ENCODE measurements at places on chromosomes 5 and 9.
A peak's percentile ranks its signal among the peaks of the same experiment; 100 is the strongest.

GRCh38 chr5:165201369-165201768 is 1696.0 kb downstream of the MAT2B start:
- DNase-seq = no peak

DNA sequence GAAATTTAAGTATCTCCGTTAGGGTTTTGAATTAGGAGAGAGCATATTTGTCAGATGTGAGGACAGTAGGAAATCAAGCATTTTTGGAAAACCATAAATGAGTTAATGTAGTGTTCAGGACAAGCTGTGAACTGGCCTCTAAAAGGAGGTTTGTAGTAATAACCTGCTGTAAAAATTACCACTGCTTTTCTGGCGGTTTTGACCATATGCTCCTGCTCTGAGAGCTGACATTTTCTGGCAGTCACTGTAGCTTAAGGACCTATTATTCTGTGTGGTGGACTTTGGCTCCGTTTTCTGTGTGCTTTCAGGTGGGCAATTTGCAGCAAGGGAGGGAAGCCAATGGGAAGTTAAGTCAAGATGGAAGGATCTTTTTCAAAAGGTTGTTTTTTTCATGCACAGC is 111.1 kb downstream of the SGCD start:
- no peak for DNase-seq

GRCh38 chr5:2131826-2132496 is 249.2 kb upstream of the IRX4 start:
- no peak for DNase-seq

- no peak for DNase-seq
These were observed 6.1 kb upstream of the TOPORS start for GRCh38 chr9:32558408-32558934.

DNA sequence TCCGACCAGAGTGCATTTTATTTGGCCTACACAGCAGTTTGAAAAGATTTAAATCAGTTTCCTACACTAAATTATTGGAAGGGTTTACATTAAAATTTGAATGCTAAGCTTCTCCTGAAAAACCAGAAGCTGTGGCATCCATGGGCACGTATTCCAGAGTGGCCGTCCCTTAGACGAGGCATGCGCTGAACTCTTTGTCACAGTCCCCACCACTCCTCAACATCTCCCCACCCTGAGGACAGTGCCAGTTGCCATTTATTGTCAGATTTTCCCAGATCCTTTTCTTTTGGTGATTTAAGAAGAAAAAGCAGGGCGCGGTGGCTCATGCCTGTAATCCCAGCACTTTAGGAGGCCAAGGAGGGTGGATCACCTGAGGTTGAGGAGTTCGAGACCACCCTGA is 39.9 kb upstream of the UNC5A start:
- no peak for DNase-seq

DNA sequence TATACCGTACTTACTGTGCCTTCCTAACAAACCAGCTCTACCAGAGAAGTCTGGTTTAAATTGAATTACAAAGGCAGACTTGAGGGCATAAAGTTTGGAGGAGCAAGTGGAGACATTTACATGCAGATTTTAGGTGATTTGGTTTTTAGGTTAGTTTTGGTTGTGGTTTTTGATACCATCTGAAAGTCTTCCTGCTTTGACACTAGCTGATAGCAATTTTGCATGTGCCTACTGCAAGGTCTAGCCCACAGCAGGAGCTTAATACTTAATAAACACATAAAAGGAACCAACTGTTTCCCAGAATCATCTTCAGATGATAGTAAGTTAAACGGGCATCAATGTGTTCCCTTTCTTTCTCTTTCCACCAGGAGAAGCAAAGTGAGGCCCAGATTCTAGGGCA is 3.4 kb upstream of the ESM1 start:
- no peak for DNase-seq

DNA sequence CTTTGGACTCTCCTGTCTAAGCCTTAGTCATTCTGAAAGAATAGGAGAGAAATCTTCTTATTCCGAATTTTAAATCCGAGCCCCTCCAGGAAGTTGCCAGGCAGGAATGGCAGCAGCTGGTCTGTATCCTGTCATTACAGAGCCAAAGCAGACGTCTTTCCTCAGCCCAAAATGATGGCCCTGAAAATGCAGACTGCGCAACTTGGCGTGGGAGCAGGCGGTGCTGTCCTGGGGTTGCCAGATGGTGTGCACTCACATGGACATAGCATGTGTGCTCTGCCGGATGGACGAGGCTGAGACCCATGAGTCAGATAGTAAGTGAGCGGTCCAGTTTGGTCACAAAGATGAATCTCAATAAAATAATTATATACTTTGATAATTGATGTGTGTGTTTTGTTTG is 410.4 kb downstream of the KCTD16 start:
- DNase-seq = no peak

- no peak for DNase-seq
These were observed 183.2 kb upstream of the MAP3K1 start for GRCh38 chr5:56632199-56632598.

GRCh38 chr5:17907094-17907493 is 272.8 kb downstream of the TAF11L14 start:
- DNase-seq = no peak

DNA sequence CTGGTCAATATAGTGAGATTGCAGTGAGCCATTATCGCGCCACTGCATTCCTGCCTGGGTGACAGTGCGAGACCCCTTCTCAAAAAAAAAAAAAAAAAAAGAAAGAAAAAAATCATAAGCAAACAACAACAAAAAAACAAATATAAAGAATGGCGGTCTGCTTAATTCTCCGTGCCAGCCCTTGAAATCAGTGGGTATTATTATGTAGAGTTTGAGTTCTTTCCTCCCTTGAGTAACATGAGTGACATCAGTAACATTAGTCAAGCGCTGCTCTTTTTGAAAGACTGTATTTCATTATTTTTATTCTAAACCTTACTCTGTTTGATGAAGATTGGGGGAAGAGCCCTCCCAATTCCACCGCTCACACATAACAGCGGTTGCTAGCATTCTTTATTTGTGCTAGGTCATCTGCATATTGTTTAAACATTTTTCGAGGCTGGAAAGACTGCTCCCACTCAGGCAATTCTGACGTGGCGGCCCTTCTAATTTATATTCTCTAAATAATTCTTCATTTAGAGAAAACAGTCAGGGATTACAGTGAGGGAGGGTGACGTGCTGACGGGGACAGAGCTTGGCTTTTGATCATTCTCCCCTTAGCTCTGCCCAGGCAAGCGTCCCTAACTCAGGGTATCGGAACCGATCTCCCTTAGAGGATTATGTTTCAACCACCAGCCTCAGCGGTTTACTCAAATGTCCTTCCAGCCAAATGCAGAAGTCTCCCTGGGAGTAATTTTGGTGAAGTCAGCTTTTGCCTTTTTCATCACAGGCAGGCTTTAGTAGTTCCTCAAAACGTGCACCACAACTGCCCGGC is 860 bp upstream of the MARCHF6 start:
- no peak for DNase-seq

- peak; percentile 31 for DNase-seq
These were observed 27.0 kb upstream of the ZNF622 start for GRCh38 chr5:16492398-16493140.

GRCh38 chr5:445591-445990 is 2.6 kb downstream of the EXOC3 start:
- DNase-seq = peak; percentile 38

DNA sequence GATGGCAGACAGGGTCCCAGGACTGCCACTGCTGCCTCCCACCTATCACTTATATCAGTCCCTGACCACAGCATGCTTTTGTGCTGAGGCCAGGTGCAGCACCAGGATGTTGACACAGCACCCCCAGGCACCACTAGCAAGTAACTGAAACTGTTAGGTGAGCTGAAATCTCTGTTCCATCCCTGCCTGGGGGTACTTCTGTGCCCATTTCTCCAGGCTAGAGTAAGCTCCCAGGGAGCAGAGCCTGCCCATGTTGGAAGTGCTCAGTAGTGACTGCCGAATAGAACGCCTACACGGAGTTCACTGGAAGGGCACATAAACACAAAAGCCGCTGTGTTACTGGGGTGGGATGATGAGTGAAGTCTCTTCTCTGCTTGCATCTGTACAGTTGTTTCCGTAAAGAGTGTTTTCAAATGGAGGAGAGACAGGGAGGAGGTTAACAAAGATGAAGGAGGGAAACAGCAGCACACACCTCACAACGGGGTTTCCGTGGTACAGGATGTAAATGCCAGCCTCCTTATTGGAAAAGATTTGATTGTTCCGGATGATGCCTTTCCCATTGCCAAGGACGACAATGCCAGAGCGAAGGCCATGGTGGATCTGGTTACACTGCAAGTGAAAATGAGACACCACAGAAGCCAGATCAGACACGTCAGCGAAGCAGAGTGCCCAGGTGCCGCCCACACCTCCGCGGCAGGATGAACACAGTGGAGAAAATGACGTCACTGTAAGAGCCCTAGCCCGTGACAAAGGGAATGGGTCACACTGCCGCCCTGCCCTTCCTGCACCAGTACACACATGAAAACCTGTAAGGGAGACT is 43.1 kb downstream of the POLR1E start:
- DNase-seq = no peak

GRCh38 chr9:128828719-128829452 is 708 bp downstream of the SPOUT1 start:
- peak; percentile 17 for DNase-seq

GRCh38 chr5:180423598-180423997 is 70.5 kb upstream of the GFPT2 start:
- no peak for DNase-seq

DNA sequence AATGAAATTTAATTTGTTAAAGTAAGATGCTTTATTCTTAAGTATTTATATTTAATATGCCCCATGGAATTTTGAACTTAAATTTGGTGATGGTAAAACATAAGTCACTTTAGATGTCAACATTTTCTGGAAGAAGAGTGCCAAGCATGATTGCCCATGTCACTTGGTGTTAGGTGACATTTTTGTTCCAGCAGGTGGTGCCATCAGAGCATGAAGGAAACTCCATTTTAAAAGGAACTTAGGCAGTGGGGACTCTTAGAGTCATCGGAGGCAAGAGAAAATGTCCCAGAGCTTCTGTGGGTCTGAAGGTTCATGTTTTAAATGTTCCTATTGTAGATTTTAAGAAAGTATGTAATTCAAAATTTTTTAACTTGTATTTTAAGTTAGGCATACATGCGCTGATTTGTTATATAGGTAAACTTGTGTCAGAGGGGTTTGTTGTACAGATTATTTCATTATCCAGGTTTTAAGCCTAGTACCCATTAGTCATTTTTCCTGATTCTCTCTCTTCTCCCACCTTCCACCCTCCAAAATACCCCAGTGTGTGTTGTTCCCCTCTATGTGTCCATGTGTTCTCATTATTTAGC is 789.3 kb downstream of the SEMA5A start:
- DNase-seq = no peak

DNA sequence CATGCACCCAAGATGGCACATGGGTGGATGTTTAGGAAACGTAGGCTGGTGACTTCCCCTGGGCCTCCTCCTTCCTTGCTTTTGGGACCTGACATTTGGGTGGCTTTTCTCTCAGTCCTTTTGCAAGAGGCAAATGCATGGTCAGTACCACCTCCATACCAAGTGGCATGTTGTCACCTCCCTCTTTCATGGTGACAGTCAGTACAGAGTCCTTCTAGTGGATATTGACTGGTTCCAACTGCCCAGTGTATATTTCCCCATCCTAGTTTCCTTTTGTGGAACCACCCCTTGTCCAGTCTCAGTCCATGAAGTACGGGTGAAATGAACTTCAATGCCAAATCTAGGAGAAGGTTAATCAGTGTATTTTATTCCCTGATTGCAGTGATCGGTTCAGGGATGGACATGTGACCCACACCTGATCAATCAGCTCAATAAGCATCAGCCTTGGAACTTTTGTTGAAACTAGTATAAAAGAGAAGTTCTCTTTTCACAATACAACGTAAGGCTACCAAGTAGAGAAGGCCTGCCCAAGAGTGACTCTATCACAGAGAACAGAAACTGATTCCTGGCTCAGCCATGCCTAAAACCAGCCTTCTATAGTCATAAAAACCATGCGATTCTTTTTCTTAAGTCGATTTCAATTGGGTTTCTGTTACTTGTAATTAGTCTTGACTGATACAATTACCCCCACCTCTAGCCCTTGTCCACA is 143.4 kb upstream of the KLF9 start:
- DNase-seq = no peak

GRCh38 chr5:126970517-126971017 is 59.8 kb downstream of the MARCHF3 start:
- DNase-seq = no peak

DNA sequence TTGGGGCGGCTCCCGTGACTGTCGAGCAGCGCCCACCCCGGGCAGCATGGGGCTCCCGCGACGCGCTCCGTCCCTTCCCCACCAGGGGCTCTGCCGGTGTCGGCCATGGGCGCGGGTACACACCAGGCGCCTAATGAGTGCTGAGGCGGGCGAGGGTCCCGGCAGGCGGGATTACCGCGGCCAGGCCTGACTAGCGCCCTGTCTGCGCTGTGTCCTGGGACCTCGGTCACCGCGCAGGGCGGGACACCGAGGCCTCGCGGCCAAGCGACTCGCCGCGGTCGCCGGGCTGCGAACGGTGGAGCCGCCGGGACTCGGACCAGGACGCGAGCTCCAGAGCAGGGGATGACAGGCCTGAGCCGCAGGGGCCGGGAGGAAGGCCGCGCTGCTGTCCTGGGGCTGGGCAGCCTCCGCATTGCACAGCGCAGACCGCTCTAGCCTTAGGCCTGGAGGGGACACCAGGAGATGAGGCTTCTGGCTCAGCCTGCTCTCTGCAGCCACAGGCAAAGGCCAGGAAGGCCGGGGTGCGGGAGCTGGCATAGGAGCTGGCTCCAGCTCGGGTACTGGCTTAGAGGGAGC is 14.1 kb downstream of the LCN10 start:
- DNase-seq = peak; percentile 78
